Activated CD4-positive, alpha-beta T cell treated with anti-CD3 and anti-CD28 coated beads, Interleukin-2, Interleukin-6, amounts not matched to agents 100 ng/mL and 50 ng/mL, durations not matched to agents 16 hours and 8 hours (primary cell): ENCODE measurements at places on chromosomes 2 and 18.

DNA sequence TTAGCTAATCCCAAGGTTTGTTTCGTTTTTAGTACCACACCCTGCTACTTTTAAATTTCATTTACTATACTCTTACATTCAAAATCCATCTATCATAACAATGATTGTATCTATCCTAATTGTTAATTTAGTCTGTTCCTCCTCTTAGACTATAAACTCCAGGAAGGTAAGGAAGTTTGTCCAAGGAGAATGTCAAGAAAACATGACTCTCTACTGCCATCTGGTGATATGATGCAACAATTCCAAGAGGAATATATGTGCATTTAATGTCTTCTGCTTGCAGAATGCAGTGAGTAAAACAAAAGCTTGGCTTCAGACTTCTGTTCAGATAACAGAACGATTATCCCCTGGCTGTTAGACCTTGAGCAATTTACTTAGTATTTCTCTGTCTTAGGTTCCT is 1267.1 kb downstream of the LRP1B start:
- peak; percentile 20 for DNase-seq

DNA sequence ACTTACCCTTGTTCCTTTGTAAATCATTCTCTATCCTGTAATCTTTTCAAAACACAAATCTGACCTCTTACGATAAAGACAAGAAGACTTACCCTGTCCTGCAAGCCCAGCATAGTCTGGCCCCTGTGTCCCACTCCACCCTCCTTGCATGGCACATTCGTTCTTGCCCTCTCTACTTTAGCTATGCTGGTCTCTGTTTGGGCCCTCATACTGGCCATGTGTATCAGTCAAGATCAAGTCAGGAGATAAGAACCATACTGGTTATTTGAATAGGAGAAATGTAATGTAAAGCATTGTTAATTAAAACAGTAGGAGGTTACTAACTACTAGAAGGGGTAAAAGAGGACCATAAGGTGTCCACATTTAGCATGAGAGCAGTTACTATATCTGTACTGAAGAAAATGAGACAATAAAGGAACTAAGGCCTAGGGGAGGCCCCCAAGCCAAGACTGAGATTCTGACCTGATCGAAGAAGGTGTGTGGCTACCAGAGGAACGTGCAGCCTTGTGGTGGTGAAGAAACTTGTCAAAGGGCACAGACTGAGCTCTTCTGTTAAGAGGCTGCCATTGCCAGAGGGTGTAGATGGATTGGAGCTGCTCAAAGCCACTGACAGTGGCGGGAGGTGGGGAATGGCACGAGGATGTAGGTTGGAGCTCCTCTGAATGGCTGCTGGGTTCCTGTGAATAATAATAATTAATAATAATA is 80.8 kb downstream of the KCTD18 start:
- no peak for DNase-seq

- no peak for DNase-seq
These were observed 116.7 kb upstream of the MGAT5 start for GRCh38 chr2:134137182-134137611.

DNA sequence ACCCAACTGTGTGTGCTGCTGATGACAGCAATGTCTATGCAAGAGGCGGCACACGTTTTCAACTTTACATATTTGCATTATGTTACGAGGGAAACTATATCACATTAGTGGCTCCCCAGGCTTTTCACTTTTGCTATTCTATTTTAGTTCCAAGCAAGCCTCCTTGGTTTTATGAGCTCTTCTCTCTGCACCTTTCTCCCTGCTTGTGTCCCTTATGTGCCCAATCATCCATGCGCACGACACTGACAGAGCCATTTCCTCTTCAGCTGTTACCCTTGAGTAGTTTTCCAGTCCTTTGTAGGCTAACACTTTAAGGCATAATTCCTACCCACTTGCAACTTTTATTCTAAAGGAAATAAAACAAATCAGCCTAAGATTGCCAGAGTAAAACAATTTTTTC is 154.3 kb downstream of the TCF4 start:
- DNase-seq = no peak

- DNase-seq = no peak
These were observed 505.4 kb downstream of the CPS1 start for GRCh38 chr2:211061612-211062296.
